Stimulated activated memory B cell treated with anti-CD40 and anti-IgM and Interleukin-4, amounts not matched to agents 10 μg/mL and 1 μg/mL and 100 μg/mL, for 72 hours (primary cell): ENCODE measurements at places on chromosomes 3 and 15.

- no peak for ATAC-seq
Observed at GRCh38 chr3:66502245-66502874, 1.5 kb upstream of the LRIG1 start.

GRCh38 chr15:71344316-71344715, 229.0 kb downstream of the THSD4 start:
- no peak for ATAC-seq

DNA sequence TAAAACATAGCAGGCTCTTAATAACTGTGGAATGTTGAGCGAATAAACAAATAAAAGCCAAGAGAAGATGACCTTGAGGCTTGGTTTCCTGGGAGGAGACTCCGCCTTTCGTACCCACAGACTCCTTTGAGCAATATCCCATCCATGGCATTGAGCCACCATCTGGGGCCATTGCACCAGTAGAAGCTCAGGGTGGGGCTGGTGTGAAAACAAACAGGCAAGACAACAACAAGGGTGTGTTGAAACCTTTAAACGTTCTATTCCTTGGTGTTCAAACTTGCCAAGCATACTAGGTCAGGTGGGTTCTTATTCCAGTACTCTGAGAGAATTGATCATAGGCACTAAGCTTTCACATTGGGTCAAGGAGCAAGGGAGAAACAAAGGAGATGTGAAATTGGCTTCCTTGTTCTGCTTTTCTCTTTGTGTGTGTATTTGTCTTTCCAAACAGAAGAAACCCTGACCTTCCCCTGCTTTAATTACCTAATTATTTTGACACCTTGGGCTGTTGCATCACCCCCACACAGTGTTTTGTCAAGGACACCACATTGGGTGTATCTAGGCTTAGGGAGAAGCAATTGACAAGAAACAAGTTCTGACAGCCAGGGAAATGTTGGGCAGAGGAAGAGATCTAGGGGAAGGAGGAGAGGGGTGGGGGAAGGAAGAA, 105.1 kb upstream of the BCL6 start:
- ATAC-seq: no peak

GRCh38 chr3:123638936-123639689, 54.3 kb upstream of the HACD2 start:
- no peak for ATAC-seq

GRCh38 chr3:118229196-118229595, 805.5 kb downstream of the IGSF11 start:
- no peak for ATAC-seq

- ATAC-seq: no peak
Observed at GRCh38 chr15:51444807-51445206, 103.4 kb downstream of the GLDN start.

DNA sequence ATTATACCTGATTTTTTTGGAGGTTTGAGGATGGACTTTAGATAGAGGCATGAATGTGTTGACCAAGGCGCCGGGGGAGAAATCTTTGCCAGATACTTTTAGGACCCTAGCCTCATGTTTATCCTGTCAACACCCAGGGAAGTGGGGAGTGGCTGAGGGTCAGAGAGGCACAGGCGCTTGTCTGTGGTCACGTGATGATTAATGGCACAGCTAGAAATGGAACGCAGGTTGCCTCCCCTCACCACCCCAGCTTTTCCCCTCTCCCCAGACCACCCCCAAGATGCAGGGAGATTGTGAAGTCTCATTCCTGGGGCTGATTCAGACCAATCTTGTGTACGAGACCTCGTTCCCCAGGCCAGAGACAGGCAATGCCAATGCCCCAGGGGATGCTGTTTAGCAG, 218.4 kb upstream of the LINGO1 start:
- ATAC-seq: no peak

DNA sequence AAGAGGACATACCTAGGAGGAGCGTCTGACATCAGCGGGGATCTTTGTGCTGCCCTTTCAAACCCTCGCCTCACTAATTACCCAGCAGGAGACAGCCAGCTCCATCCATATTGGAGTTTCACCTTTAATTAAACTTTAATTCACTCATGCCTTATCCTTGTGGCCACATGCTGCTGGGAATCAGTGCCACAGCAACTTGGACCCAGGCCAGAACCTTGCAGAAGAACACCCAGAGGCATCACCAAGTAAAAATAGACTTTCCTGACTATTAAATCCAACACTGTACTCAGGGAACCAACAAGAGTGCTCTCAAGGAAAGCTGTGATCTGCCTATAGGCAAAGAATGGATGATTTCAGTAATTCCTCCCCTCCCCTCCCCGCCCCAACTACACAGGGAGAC, 23.9 kb downstream of the EIF1B start:
- ATAC-seq: no peak

DNA sequence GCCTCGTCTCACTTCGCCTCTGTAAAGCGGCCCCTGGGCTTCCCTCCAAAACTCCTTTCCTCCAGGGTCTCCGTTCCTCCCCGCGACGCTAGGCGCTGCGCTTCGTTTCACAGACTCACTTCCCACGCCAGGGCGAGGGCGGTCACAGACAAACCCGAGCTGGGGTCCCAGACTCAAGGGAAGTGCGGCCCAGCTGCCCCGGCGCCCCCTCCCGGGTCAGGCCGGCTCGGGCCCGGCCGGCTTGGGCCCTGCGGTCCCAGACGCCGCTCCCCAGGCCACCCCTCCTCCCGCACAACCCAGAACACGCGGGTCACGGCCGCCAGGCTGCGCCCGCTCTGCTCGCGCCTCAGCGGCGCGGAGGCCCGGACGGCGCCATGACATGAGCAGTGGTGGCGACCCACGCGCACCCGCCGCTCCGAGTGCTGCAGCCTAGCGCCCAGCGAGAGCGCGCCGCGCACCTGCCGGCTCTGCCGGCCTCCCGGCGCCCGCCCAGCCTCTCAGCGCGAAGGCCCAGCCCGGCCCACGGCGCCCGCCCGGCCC, 547 bp downstream of the NUP210 start:
- peak; percentile 74 for ATAC-seq

DNA sequence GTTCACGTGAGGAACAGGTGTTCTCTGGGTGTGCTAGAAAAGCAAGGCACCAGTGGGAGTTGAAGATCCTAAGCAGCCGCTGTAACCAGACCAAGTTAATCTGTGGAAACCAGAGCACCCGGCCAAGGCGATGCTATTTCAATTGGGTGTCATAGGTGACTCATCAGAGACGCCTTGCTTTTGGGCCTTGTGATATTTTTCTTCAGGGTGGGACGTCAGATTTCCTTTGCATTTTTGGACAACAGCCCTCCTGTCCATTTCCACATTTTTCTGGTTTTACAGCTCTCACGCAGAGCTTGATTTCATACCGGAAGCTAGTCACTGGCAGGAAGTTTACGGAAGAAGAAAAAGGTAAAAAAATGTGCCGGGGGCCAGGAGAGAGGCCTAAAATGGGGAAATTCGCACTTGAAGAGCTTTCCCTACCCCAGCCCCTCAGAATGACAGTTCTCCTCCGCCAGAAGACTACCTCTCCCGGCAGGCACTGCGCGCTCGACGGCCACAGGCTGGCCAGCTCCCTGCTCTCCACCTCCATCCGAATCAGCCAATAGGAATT, 471 bp upstream of the KBTBD8 start:
- ATAC-seq: peak; percentile 1
